NCI-H460 (cell line): ENCODE measurements at places on chromosomes 11 and 22. TPM values are rescaled to one million over a fixed set of nuclear protein-coding genes. Genes with fewer than 3 reads are reported as not detected.

Gene HBG2
- total RNA-seq: not detected in 2 replicates

Gene ZNF280B
- 3.1 and 3.9 TPM in 2 replicates for total RNA-seq

Gene CNGA4
- not detected in 2 replicates for total RNA-seq

Gene OR51B2
- not detected in 2 replicates for total RNA-seq

Gene SLC3A2
- total RNA-seq: 449 and 464 TPM in 2 replicates

Gene P2RX3
- not detected in 2 replicates for total RNA-seq

Gene SLC43A3
- total RNA-seq: not detected in 2 replicates

Gene EMID1
- total RNA-seq: 0.07 TPM in 1 of 2 replicates, not detected in the other

Gene OR4D5
- total RNA-seq: not detected in 2 replicates

Gene OR51B4
- total RNA-seq: not detected in 2 replicates

Gene ARSA
- 14.0 and 14.5 TPM in 2 replicates for total RNA-seq

Gene C22orf31
- not detected in 2 replicates for total RNA-seq

Gene OR5J2
- not detected in 2 replicates for total RNA-seq

Gene OTOG
- total RNA-seq: 0.06 TPM in 1 of 2 replicates, not detected in the other

Gene FXYD2
- not detected in 2 replicates for total RNA-seq

Gene CHORDC1
- 33.8 and 37.5 TPM in 2 replicates for total RNA-seq

Gene MPPED2
- not detected in 2 replicates for total RNA-seq

Gene CARD18
- not detected in 2 replicates for total RNA-seq

Gene CARNS1
- total RNA-seq: 0.09 and 0.12 TPM in 2 replicates

Gene OR10A3
- total RNA-seq: not detected in 2 replicates

Gene APOA4
- total RNA-seq: not detected in 2 replicates

Gene SDHAF2
- 18.1 and 29.4 TPM in 2 replicates for total RNA-seq

Gene RAG2
- not detected in 2 replicates for total RNA-seq

Gene LAYN
- total RNA-seq: not detected in 2 replicates

Gene CELSR1
- total RNA-seq: 7.0 and 8.7 TPM in 2 replicates

Gene EPS8L2
- 12.8 and 13.9 TPM in 2 replicates for total RNA-seq

Gene TEX12
- total RNA-seq: 0.10 TPM in 1 of 2 replicates, not detected in the other

Gene NPAS4
- total RNA-seq: not detected in 2 replicates

Gene TEAD1
- 123 and 136 TPM in 2 replicates for total RNA-seq

Gene MB
- 0.10 TPM in 1 of 2 replicates, not detected in the other for total RNA-seq

Gene FZD4
- 22.9 and 27.3 TPM in 2 replicates for total RNA-seq

Gene SLC5A4
- total RNA-seq: not detected in 2 replicates

Gene CCDC73
- total RNA-seq: 0.12 TPM in 1 of 2 replicates, not detected in the other

Gene FAM181B
- not detected in 2 replicates for total RNA-seq

Gene RAB38
- 6.6 and 6.9 TPM in 2 replicates for total RNA-seq

Gene CARD10
- 3.1 and 4.7 TPM in 2 replicates for total RNA-seq

Gene APOC3
- total RNA-seq: not detected in 2 replicates

Gene KRTAP5-3
- not detected in 2 replicates for total RNA-seq

Gene CYTH4
- total RNA-seq: not detected in 2 replicates

Gene PACSIN3
- total RNA-seq: 19.2 and 21.8 TPM in 2 replicates

Gene SLN
- total RNA-seq: not detected in 2 replicates

Gene NLRP6
- not detected in 2 replicates for total RNA-seq

Gene CD3G
- not detected in 2 replicates for total RNA-seq

Gene PLEKHA7
- 0.17 and 0.25 TPM in 2 replicates for total RNA-seq

Gene MISFA
- 1.1 and 1.8 TPM in 2 replicates for total RNA-seq

Gene SLC5A1
- not detected in 2 replicates for total RNA-seq

Gene ACCSL
- total RNA-seq: not detected in 2 replicates

Gene MIAT
- 0.66 and 0.82 TPM in 2 replicates for total RNA-seq

Gene OR5B21
- total RNA-seq: not detected in 2 replicates

Gene TPBGL
- total RNA-seq: not detected in 2 replicates
